T-helper 2 cell treated with Interferon-gamma antibody and Interleukin-4, amounts not matched to agents 5 μg/mL and 100 μg/mL, for 36 hours (primary cell): ENCODE measurements at places on chromosomes 13 and 19.

DNA sequence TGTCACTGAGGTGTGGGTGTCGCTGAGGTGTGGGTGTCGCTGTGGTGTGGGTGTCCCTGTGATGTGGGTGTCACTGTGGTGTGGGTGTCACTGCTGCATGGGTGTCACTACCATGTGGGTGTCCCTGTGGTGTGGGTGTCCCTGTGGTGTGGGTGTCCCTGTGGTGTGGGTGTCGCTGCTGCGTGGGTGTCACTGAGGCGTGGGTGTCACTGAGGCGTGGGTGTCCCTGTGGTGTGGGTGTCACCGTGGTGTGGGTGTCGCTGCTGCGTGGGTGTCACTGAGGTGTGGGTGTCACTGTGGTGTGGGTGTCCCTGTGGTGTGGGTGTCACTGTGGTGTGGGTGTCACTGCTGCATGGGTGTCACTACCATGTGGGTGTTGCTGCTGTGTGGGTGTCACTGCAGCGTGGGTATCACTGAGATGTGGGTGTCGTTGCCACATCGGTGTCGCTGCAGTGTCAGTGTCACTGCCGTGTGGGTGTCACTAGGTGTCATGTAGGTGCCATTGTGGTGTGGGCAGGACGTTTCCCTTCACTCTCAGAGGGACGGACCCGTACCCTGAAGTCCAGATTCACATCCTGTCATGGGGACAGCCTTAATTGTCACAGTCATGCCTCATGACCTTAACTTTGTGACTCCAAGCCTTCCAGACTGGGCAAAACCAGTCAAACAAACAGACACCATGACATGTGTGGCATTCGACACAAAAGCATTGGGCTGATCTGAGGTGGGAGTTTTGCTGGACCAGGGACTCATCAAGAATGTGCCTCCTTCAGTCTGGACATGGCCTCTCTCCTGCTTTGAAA lies 12.7 kb upstream of the GAS6 start:
- H3K4me1 ChIP-seq, result peaks cover 4% of the 10 kb centered on the region
- no peak overlapping the region for H3K4me3 ChIP-seq
- DNase-seq, result no peak
- peak overlapping the region; percentile 55 for H3K27ac ChIP-seq

GRCh38 chr19:16283210-16284061 lies 41.2 kb upstream of the KLF2 start:
- H3K27me3 ChIP-seq, result peaks cover 52% of the 10 kb centered on the region
- no peaks in the 10 kb centered on the region for H3K36me3 ChIP-seq
- H3K27ac ChIP-seq, result peak overlapping the region; percentile 78
- peaks cover 30% of the 10 kb centered on the region for H3K4me1 ChIP-seq
- DNase-seq, result peak; percentile 76

- no peaks in the 10 kb centered on the region for H3K27me3 ChIP-seq
- no peaks in the 10 kb centered on the region for H3K4me1 ChIP-seq
- no peak overlapping the region for H3K4me3 ChIP-seq
- no peaks in the 10 kb centered on the region for H3K36me3 ChIP-seq
Measured at GRCh38 chr13:70959035-70959775, 851.0 kb upstream of the KLHL1 start.

GRCh38 chr19:21604951-21605476 lies 99.6 kb downstream of the ZNF429 start:
- no peak for DNase-seq
- peak overlapping the region; percentile 56 for H3K27ac ChIP-seq
- peaks cover 3% of the 10 kb centered on the region for H3K36me3 ChIP-seq
- H3K27me3 ChIP-seq, result no peaks in the 10 kb centered on the region
- peak overlapping the region; percentile 76 for H3K4me3 ChIP-seq

DNA sequence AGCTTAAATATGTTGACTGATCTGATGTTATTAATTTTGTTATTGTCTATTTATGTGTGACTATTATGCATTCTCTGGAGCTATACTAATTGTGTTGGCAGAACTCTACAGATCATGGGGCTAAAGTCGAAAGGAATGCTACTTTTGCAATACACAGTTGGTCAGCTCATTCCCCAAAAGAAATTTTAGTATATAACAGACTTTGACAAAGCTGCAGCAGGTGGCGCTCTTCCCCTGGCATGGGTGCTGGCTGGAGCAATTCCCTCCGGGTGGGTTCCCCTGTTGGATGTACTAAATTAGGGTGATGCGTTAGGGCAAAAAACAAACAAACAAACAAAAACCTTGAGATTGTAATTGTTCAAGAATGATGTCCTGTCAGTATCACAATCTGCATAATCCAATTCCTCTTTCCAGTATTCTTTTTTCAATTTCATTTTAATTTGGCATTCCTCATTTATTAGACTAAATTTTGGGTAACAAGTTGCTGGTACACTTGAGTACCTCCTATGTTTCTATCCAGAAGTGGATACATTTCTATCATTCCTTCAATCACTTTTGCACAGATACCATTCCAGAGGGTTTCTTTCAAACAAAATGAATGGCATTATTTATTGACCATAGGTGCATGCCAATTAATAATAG lies 322.8 kb upstream of the EDNRB start:
- H3K36me3 ChIP-seq, result no peaks in the 10 kb centered on the region
- no peaks in the 10 kb centered on the region for H3K4me1 ChIP-seq
- no peak for DNase-seq
- H3K4me3 ChIP-seq, result no peak overlapping the region
- no peak overlapping the region for H3K27ac ChIP-seq
- no peaks in the 10 kb centered on the region for H3K27me3 ChIP-seq

DNA sequence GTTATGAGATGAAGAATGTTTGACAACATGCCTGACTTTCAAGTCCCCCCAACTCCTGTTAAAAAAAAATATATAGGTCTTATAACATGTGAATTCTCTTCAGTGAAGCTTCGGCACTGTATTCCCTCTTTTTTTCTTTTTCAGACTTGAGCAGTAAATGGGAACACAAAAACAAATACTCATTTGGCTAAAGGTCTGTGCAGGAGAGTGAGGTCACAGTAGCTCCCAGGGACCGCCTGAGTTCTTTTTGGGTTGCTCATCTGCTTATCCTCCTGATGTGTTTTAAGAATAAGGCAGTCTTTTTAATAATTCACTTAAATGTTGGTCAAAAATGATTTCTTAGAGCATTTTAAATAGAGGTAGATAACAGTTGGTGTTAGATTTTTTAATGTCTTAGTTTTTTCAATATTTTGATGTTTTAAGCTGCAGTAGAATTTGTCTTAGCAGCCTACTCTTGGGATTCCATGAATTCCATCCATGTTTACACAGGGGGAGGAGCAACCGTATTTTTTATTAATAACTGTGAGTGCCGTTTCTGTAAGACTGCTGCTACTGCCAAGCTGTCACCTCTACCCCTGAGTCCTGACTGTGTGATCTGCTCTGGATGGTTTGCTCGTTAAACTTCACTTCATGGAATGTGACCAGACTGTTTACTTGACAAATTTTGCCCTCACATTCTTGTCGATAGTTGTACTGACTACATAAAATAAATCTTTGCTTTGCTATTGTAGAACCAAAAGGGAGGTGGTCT lies 14.9 kb downstream of the HNRNPM start:
- no peak overlapping the region for H3K27ac ChIP-seq
- H3K4me3 ChIP-seq, result no peak overlapping the region
- no peaks in the 10 kb centered on the region for H3K27me3 ChIP-seq
- no peak for DNase-seq
- peaks cover 36% of the 10 kb centered on the region for H3K4me1 ChIP-seq

DNA sequence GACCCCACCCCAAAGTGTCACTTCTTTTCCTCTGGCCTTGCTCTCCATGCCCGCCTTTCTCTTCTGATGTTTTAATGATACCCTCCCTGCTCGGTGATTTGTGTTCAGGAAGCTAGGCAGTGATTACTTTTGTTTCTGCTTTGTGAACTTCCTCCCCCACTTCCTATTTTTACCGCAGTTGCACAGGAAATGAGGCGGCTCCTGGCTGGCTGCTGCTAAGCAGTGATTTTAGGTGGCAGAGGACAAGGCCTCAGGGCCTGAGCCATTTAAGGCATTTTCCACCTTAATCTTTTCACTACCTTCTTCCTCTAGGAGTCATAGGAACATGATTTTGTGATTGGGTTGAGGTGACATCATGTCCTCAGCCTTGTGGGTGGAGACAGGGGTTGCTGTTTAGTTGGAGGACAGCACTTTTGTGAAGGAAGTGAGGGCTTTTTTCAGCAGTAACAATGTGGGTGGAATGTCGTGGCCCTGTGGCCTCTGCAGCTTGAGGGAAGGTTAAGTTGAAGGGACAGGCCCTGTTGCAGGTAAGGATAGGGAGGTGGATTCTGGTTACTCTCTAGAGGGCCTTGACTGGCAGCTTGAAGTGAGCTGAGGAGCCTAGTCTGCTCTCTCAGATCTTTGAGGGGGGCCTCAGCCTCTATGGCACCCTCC lies 15.7 kb downstream of the GARRE1 start:
- peaks cover 16% of the 10 kb centered on the region for H3K27me3 ChIP-seq
- peak overlapping the region; percentile 29 for H3K4me3 ChIP-seq
- H3K27ac ChIP-seq, result no peak overlapping the region

- no peaks in the 10 kb centered on the region for H3K27me3 ChIP-seq
- no peak for DNase-seq
- H3K36me3 ChIP-seq, result peaks cover 41% of the 10 kb centered on the region
- no peak overlapping the region for H3K4me3 ChIP-seq
- H3K4me1 ChIP-seq, result peaks cover 30% of the 10 kb centered on the region
- no peak overlapping the region for H3K27ac ChIP-seq
Measured at GRCh38 chr19:39829702-39830275, 4.2 kb downstream of the DYRK1B start.

DNA sequence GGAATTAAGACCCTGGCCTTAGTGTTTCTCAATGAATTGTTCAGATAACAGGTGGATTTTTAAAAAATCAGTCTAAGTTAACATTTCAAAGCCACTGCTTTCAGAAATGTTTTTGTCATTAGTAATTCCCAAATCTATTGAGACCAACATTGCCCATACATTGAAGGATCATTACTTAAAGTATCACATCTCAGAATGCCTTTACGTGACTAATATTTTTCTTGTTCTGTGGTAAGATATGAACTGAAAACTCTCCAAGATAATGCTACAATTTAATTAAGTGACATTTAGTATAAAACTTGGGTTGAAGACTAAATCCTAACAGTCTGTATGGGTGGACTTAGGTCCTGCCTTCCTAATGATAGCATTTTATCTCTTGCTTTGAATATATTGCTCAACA lies 59.4 kb upstream of the POSTN start:
- no peak for DNase-seq
- H3K27me3 ChIP-seq, result no peaks in the 10 kb centered on the region
- no peak overlapping the region for H3K4me3 ChIP-seq
- H3K36me3 ChIP-seq, result no peaks in the 10 kb centered on the region
- no peaks in the 10 kb centered on the region for H3K4me1 ChIP-seq

DNA sequence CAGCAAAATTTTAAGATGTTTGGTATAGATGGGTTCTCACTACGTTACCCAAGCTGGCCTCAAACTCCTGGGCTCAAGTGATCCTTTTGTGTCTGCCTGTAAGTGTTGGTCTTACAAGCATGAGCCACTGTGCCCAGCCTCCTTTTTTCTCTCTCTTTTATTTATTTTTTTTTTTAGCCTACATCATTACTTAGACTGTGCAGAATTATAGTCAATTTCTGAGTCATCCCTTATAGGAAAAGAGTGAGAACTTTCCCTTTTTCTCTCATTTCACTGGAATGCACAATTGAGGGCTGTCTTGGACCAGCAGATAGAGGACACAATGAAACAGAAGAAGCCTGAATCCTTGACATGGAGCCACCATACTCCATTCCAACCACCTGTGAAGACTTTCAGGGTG lies 13.3 kb downstream of the TSKS start:
- H3K27me3 ChIP-seq, result no peaks in the 10 kb centered on the region
- H3K27ac ChIP-seq, result no peak overlapping the region
- no peak overlapping the region for H3K4me3 ChIP-seq
- no peaks in the 10 kb centered on the region for H3K36me3 ChIP-seq
- H3K4me1 ChIP-seq, result no peaks in the 10 kb centered on the region

GRCh38 chr19:15280915-15281683 lies 48.9 kb upstream of the EPHX3 start:
- H3K36me3 ChIP-seq, result no peaks in the 10 kb centered on the region

GRCh38 chr13:85508683-85509329 lies 290.4 kb downstream of the SLITRK6 start:
- no peaks in the 10 kb centered on the region for H3K36me3 ChIP-seq
- H3K4me1 ChIP-seq, result no peaks in the 10 kb centered on the region
- DNase-seq, result no peak
- no peaks in the 10 kb centered on the region for H3K27me3 ChIP-seq
- H3K4me3 ChIP-seq, result no peak overlapping the region

- H3K36me3 ChIP-seq, result peaks cover 10% of the 10 kb centered on the region
- peaks cover 3% of the 10 kb centered on the region for H3K4me1 ChIP-seq
- H3K27ac ChIP-seq, result no peak overlapping the region
- H3K27me3 ChIP-seq, result no peaks in the 10 kb centered on the region
- H3K4me3 ChIP-seq, result no peak overlapping the region
Measured at GRCh38 chr13:45206340-45206739, 5.5 kb upstream of the KCTD4 start.

DNA sequence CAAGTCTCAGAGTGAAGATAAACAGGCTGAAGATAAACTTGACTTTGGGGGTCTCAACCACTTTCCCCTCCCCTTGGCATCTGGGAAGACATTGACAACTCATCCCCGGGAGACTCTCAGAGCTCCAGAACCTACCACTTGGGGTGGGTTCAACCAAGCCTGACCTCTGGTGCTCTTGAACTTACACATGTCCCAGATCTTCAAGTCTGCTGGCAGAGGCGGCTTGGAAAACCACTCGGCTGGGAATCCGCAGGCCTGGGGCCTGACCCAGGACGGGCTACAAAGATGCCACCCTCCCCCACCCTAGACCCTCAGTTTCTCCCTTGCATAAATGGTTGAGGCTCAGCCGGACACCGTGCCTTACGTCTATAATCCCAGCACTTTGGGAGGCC lies 512 bp downstream of the LRRC8E start:
- H3K4me1 ChIP-seq, result no peaks in the 10 kb centered on the region
- peaks cover 9% of the 10 kb centered on the region for H3K27me3 ChIP-seq
- DNase-seq, result no peak
- H3K4me3 ChIP-seq, result no peak overlapping the region
- H3K27ac ChIP-seq, result no peak overlapping the region
- no peaks in the 10 kb centered on the region for H3K36me3 ChIP-seq

DNA sequence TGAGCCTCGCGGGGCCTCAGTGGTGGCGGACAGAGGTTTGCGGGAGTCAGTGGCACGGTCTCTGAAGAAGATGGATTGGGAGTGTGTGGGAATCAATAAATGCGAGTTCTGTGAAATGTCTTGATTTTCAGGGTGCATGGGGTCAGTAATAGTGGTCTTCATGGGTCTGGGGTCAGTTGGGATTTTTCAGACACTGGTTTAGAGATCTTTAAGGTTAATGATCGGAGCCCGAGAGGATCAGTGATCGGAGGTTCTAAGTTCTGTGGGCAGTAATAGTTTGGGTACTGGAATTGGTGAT lies 377 bp downstream of the ZNF793 start:
- H3K4me1 ChIP-seq, result no peaks in the 10 kb centered on the region
- H3K36me3 ChIP-seq, result no peaks in the 10 kb centered on the region
- H3K27me3 ChIP-seq, result no peaks in the 10 kb centered on the region
- no peak overlapping the region for H3K4me3 ChIP-seq
